HL-60 (cell line): ENCODE measurements at places on chromosomes 7 and 10.

DNA sequence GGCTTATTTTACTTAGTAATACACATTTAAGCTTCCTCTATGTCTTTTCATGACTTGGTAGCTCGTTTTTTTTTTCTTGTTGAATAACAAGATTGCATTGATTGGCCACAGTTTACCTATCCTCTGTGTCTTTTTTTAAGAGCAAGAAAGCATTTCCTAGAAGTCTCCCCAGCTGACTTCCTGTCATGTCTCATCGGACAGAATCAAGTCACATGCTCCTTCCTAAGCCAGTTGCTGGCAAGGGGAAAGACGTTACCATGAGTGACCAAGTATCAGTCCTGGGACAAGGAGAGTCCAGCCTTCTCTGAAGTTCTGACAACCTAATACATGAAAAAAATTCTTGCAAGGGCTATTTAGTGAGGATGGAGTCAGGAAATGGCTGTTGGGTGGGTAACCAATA lies 24.9 kb upstream of the SFRP5 start:
- DNase-seq, result no peak

DNA sequence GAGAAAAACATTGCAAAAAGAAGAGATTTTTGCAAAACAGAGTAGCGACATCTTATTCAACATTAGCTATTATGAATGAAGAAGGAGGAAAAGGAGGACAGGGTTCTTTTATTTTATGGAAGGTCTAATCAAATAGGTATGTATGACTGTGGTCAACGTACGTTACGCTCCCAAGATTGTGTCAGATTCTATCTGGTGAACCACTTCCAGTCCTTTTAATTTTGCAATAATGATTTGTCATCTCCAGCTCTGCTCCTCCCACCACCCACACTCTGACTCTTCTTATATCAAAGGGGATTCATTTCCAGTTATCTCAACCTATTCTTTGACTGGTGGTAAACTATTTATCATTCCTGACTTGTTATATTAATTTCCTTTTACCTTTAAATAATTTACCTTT lies 259.9 kb downstream of the CACNA2D1 start:
- DNase-seq, result peak; percentile 33

- DNase-seq, result no peak
These were observed 129.9 kb upstream of the TNS3 start for GRCh38 chr7:47711776-47712175.

DNA sequence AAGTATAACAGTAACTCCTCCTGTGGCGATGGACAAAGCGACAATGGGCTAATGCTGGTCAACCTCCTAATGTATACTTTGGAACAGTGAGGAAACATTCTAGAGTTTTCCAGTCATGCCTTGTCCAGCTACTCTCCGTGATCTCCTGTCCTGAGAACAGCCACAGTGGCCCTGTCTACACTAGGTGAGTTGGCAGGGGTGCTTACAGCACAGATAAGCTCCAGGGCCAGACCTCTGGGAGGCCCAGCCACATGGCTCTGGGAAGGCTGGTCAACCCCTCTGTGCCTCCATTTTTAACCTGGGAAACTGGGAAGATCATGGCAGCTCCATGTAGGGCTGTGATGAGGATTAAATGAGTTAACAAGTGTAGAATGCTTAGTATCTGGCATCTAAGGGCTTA lies 57.0 kb downstream of the CLEC2L start:
- DNase-seq, result no peak

- DNase-seq, result no peak
These were observed 28.4 kb downstream of the PFKFB3 start for GRCh38 chr10:6231146-6231545.

DNA sequence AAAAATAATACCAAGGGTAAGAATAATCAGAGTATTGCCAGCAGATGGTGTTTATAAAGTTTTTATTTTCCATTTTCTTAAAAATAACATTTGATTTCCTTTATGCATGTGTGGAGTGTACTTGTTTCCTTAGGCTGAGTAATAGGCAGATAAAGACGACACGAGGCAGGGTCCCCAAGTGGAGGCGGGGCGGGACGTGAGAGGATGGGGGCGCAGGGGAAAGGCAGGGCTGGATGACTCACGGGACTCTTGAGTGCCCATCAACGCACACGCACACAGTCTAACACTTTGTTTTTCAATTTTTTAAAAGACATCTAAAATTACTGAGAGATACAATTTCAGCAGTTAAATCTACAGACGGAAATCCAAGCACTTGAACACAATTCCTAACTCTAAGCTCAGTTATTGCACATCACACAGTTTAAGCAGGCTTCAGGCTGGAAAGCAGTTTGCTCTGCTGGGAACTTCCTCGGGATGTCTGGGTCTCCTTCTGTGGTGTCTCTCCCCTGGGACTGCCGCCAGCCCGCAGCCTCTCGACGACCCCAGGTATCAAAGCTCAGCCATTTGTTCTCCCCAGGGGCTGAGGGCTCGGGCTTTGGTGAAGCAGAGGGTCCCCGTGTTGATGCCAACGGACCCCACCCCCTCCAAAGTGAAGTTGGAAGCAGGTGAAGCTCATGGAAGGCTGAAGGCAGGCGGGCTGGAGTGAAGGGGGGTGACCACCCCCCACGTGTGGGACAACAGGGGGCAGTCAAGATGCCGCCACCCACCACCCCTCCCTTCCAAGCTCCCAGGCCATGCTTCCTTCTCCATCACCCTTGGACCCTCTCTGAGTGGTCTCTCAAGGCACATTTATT lies 29.1 kb downstream of the SPOCK2 start:
- no peak for DNase-seq

DNA sequence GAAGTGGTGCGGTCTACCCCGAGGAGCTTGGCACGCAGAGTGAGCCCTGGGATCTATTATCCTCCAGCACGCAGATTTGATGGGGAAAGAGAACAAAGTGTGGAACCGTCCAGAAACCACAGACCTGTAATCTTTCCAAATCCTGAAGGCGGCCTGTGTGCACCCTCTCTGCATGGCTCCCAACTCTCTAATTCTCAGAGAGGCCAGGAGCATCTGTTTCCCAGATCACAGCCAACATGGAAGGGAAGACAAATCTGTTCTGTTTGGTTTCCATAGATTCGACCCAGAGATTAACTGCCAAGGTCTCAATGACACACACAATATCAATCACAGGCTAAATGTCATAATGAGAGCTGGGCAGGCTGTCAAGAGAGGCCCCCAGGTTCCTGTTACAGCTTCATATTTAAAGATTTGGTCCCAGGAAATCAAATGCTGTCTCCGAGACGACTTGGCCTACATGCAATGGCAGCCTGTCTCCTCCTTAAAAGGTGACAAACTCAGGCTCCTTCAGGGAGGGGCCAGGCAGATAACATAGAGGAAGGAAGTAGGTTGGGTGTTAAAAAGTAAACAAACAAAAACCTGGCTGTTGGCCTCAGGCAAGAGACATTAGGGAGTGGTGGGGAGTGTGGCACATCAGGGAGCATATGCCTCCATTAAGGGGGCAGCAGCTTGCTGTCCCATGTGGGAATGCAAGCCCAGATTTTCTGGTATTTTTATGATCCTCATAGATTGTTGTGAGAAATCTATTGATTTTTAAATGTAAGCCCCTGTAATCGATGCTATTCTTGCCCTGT lies 48.8 kb upstream of the SAMD8 start:
- peak; percentile 81 for DNase-seq

- DNase-seq, result peak; percentile 90
These were observed 417.1 kb downstream of the SUGCT start for GRCh38 chr7:40551685-40552576.

DNA sequence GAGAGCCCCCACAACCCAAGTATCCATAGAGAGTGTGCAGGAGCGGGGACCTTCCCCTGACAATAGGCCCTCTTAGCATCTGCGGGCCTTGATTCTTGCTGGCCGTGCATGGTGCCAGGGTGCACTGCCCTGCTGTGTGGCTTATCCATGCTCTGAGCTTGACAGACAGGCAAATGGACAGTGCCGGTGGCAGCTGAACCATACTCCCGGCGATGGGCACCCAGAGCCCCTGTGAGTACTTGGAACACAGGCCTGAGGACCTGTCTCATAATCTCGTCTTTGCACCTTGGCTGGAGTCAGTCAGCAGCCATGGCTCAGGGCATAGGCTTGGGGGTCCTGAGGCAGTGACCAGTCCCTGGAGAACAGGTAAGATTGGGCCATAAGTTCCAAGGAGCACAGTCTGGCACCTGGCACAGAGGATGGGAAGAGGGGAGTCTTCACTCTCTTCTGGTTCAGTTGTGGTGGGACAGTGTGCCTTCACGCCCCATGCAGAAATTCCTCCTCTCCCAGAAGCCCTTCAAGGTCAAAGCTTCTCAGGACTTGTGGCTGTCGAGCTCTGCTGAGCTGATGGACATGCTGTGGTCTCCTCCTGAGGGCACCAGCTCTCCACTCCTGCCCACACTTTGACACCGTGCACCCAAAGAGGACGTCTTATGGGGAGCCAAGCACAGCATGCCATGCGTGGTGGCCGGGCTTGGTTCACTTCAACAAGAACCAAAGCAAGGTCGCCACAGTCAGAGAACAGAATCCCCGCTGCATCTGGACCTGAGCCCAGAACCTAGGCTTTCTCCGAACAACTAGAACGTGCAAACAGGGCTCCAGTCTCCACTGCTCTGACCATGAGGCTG lies 59.4 kb upstream of the CAMK2B start:
- no peak for DNase-seq

GRCh38 chr7:54546986-54547314 lies 4.8 kb downstream of the VSTM2A start:
- no peak for DNase-seq

GRCh38 chr10:33199731-33200232 lies 134.7 kb downstream of the NRP1 start:
- DNase-seq, result no peak
